MG63 (cell line): ENCODE measurements at places on chromosomes 13 and 19. TPM values are rescaled to one million over a fixed set of nuclear protein-coding genes. Genes with fewer than 3 reads are reported as not detected.
A peak's percentile ranks its signal among the peaks of the same experiment; 100 is the strongest.

The PTH2 gene
- total RNA-seq, result not detected in 2 replicates

DNA sequence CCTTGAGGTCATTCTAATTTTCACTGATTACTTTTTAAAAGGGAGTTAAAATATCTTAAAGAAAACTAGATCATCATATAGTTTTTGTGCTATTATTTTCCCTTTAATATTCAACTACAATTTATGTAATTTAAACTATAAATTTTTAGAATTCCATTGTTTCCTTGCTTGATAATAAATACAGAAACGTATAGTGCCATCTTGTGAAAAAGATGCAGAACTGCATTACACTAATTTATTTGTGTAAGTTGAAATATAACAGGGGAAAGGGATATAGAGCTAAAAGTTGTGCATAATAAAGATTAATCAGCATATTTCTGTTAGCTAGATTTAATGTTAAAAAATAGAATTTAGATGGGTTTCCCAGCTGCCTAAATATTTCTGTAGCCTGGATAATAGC, 61.5 kb upstream of the TDRD3 start:
- no peak for DNase-seq

GRCh38 chr19:55809381-55810058, 22.3 kb downstream of the NLRP11 start:
- DNase-seq, result peak; percentile 72

- DNase-seq, result peak; percentile 38
Measured at GRCh38 chr13:76696370-76696769, 189.8 kb downstream of the KCTD12 start.

DNA sequence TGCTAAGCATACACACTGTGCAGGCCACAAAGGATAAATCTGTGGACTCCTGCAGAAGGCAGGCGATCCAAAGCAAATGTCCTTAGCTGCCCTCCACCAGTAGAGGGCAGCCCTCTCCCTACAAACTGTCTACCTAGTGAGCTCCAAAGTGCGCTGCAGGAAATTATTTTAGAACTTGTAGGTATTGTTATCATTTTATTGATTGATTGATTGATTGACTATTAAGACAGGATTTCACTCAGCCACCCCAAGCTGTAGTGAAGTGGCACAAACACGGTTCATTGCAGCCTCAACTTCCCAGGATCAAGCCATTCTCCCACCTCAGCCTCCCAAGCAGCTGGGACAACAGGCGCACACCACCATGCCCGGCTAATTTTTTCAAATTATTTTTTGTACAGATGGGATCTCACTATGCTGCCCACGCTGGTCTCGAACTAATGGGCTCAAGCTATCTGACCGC, 37.3 kb downstream of the RNF6 start:
- peak; percentile 38 for DNase-seq

The CRB3 gene
- not detected in 2 replicates for total RNA-seq

The ATP4B gene
- total RNA-seq, result not detected in 2 replicates

The CGB8 gene
- not detected in 2 replicates for total RNA-seq

GRCh38 chr13:51122868-51123566, 11.9 kb upstream of the C13orf42 start:
- DNase-seq, result no peak

DNA sequence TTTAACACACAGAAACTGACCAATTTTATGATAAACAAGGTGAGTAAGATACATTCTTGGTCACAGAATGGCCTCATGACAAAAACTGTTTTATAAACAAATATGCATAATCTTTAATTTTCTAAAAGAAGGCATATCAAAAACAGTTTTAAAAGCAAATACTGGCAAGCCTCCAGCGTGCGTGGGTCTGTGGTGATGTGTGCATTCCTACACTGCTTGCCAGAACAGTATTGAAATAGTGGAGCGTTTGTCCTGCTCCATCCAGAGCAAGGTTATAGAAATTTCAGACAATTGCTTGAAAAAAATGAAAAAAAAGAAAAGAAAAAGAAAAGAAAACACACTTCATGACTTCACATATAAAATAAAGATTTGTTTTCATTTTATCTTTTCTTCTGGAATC, 140.9 kb downstream of the MZT1 start:
- no peak for DNase-seq

The CCDC159 gene
- 5.4 and 9.0 TPM in 2 replicates for total RNA-seq

- DNase-seq, result no peak
Measured at GRCh38 chr13:24274452-24275021, 34.8 kb upstream of the C1QTNF9 start.
